ENCODE measurements at places on chromosomes 1 and 21.

GRCh38 chr1:86472767-86473166 is 4.0 kb downstream of the CLCA1 start:
- H3K4me3 ChIP-seq = no peak overlapping the region
- H3K4me1 ChIP-seq = no peaks in the 10 kb centered on the region
- no peak for DNase-seq
- no peaks in the 10 kb centered on the region for H3K36me3 ChIP-seq
- no peak overlapping the region for H3K27ac ChIP-seq

DNA sequence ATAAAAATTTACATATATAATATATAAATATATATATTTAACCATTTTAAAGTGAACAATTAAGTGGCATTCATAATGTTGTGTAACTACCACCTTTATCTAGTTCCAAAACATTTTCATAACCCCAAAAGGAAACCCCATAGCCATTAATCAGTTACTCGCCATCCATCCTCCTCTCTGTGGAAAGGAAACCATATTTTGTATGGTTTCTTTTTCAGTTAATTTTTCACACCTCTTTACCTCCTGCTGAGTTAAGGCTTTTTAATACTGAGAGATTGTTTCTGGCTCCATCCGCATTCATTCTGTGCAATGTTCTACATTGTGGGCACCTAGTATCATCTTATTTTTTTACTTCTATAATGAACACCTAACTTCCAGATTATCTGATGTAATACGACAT is 512.1 kb downstream of the LMO4 start:
- H3K27me3 ChIP-seq = no peaks in the 10 kb centered on the region
- DNase-seq = no peak

GRCh38 chr1:226708342-226708780 is 30.7 kb downstream of the ITPKB start:
- no peak for DNase-seq
- no peak overlapping the region for H3K4me3 ChIP-seq
- peak overlapping the region; percentile 18 for H3K27ac ChIP-seq
- H3K4me1 ChIP-seq = no peaks in the 10 kb centered on the region
- H3K36me3 ChIP-seq = no peaks in the 10 kb centered on the region
- H3K27me3 ChIP-seq = no peaks in the 10 kb centered on the region

DNA sequence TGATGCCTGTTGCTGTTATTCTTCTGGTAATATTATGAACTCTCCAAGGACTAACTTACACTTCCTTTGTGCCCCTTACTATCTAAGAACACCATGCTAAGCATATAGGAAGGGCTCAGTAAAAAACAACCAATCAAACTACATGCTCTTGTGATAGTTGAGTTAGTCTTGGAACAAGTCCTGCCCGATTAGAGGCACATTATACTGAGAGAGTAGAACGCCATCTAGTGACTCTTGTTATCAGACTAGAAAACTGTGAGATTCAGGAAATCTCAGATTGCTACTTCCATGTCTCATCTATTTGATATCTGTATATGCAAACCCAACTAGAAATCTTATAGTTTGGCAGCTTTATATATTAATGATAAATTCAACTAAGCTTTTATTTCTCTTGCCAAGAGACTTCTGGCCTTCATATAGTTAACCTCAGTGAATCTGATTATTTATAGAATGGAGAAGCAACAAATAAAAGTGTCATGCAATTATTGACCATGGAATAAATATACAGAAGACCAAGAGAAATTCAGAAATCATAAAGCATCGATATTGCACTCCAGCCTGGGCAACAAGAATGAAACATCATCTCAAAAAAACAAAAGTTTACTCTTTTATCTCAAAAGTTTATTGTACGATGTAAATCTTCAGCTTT is 7.8 kb upstream of the SRRM1 start:
- H3K36me3 ChIP-seq = no peaks in the 10 kb centered on the region
- no peak overlapping the region for H3K4me3 ChIP-seq
- no peak overlapping the region for H3K27ac ChIP-seq
- H3K27me3 ChIP-seq = no peaks in the 10 kb centered on the region
- no peak for DNase-seq

GRCh38 chr1:172628401-172628800 is 30.5 kb upstream of the FASLG start:
- H3K36me3 ChIP-seq = no peaks in the 10 kb centered on the region
- H3K27me3 ChIP-seq = no peaks in the 10 kb centered on the region
- DNase-seq = no peak

DNA sequence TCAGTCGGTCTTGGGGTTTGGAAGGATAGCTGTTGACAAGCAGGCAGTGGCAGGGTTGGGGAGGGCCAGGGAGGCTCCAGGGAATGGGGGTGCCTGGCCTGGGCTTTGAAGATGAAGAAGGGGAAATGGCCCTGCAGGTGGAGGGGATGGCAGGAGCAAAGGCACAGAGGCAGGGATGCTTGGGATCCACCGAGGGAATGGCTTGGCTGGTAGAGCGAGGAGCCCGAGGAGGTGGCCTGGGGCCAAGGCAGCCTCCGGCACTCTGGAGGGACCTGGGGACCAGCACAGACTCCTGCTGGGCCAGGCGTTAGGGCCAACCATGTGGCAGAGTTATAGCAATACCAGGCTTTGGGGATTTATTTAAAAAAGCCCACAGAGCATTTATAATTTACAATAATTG is 62.9 kb upstream of the EDN2 start:
- peaks cover 6% of the 10 kb centered on the region for H3K4me1 ChIP-seq
- no peak for DNase-seq
- no peaks in the 10 kb centered on the region for H3K36me3 ChIP-seq
- H3K27ac ChIP-seq = no peak overlapping the region
- H3K4me3 ChIP-seq = no peak overlapping the region

- DNase-seq = no peak
- H3K36me3 ChIP-seq = no peaks in the 10 kb centered on the region
- H3K4me3 ChIP-seq = no peak overlapping the region
- H3K27ac ChIP-seq = no peak overlapping the region
- H3K27me3 ChIP-seq = no peaks in the 10 kb centered on the region
- peaks cover 14% of the 10 kb centered on the region for H3K4me1 ChIP-seq
These were observed 452.5 kb downstream of the SIPA1L2 start for GRCh38 chr1:232177438-232177837.

DNA sequence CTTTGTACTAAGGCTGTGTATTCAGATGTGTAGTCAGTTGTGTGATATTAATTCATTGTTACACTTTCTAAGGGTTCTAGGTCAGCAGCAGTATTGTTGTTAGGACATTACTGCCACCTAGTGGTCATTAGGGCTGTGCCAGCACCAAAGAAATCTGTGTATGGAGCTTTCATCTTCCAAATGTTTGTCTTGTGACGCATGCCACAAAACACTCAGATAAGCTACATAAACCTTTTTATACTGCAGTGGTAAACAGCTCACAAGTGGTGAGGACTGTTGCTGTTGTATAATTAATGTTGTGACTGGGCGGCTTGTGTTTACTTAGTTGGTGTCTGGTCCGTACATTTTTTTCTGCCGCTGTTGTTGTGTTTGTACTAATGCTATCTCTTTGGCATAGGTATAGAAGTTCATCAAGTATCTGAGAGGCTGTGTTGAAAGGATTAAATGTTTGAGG is 51.7 kb downstream of the S1PR1 start:
- H3K27ac ChIP-seq = no peak overlapping the region
- no peaks in the 10 kb centered on the region for H3K36me3 ChIP-seq
- DNase-seq = peak; percentile 81
- H3K4me1 ChIP-seq = no peaks in the 10 kb centered on the region
- no peak overlapping the region for H3K4me3 ChIP-seq
- H3K27me3 ChIP-seq = no peaks in the 10 kb centered on the region

GRCh38 chr1:203621559-203622262 is 4.9 kb upstream of the ATP2B4 start:
- H3K27ac ChIP-seq = no peak overlapping the region
- DNase-seq = no peak
- H3K27me3 ChIP-seq = no peaks in the 10 kb centered on the region
- no peak overlapping the region for H3K4me3 ChIP-seq
- H3K4me1 ChIP-seq = no peaks in the 10 kb centered on the region
